ENCODE measurements at places on chromosomes 16 and 17.

- peak; percentile 35 for DNase-seq
Measured at GRCh38 chr17:35749560-35750412, 3.3 kb downstream of the GAS2L2 start.

- peak; percentile 88 for DNase-seq
Measured at GRCh38 chr16:87203060-87203656, 114.0 kb downstream of the C16orf95 start.

DNA sequence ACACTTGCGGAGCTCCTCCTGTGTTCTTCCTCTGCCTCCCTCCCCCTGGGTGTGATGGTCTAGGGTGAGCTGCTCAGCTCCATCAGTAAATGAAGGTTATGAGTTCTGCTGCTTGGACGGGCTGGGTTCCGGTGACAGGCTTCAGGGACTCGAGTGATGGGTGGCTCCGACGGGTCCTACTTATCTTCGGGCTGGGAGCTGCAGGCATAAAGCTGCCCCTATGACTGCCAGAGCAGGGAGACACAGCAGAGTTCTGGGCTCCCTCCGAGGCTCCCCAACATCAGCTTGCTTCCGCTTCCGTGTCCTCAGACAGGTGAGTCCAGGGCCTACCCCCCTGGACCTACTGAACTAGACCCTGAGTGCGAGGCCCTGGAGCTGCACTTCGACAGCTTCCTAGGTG, 11.3 kb upstream of the MLKL start:
- no peak for DNase-seq

DNA sequence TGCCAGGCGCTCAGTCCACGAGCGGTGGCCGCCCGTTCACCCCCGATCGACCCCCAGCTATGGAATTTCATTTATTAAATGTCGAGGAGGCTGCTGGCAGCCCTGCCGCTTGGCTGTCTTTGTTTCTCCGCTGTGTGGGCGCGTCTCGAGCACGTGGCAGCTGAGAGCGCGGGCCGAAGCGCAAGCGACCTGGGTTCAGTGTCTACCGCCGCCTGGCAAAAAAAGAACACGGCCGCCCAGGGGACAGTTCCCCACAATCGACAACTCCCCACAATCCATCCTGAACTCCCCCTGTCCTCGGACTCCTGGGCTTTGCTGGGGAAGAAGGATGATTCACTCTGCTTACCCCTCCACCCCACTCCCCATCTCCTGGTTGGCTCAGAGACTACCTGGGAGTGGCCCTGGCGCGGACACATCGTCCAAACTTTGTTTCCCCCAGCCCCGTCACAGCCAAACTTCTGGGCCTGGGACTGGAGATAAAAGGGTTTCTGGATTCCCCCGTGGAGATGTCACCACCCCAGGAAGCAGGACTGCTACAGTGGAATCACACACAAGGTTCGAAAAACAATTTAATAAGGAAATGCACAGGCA, 1.7 kb upstream of the ANKRD13B start:
- DNase-seq: peak; percentile 58

DNA sequence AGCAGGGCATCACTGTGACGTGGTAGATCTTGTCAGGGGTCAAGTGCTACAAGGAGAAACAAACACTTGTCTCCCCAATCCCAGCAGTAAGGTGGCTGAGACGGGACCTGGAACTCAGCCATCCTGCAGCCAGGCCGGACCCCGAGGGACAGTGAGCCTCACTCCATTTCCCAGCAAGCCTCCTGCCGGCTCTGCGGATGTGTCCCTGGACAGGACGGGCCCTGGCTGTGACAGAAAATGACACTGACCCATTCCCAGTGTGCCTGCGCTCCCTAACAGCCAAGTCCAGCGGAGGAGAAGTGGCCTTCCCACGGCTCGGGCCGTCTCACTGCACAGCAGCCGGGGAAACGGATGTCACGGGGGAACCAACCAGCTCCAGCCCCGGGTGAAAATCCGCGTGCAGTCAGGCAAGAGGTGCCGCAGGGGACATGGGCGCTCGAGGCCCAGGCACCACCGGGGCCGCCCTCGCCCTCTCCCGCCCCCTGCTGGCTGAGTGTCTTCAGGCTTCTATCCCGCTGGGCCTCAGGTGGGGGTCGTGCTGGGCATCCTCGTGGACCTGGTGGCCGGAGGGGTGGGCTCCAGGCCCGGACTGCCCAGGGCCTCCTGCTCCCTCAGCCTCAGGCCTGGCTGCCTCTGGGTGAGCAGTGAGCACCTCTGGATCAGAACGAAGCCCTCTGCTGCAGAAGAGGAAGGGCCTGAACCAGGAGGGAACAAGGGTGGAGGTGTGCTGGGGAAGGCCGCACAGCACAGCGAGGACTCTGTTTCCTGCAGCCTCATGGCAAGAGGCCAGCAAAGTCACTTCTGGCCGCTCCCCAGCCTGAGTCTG, 6.7 kb downstream of the HAGHL start:
- DNase-seq: no peak

GRCh38 chr17:65362826-65363225, 198.6 kb downstream of the AXIN2 start:
- DNase-seq: peak; percentile 1

DNA sequence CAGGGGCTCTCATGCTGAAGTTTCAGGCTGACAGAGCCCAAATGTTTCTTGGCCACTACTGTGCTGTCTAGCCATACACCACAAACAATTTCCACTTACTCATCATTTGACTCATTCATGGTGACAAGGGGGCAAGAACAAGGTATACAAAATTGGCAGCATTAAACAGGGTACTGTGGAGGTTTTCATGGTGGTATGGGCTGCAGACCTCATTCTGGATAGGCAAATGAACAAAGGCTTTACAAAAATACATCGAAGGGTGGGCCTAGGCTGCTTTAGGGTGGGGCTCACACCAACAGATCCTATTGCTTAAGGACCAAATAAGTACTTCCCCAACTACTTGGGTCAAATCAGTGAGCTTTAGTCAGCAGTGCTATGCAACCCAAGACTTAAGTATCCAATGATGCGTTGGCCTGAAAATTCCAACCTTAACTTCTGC, 53.0 kb downstream of the N4BP1 start:
- peak; percentile 71 for DNase-seq

DNA sequence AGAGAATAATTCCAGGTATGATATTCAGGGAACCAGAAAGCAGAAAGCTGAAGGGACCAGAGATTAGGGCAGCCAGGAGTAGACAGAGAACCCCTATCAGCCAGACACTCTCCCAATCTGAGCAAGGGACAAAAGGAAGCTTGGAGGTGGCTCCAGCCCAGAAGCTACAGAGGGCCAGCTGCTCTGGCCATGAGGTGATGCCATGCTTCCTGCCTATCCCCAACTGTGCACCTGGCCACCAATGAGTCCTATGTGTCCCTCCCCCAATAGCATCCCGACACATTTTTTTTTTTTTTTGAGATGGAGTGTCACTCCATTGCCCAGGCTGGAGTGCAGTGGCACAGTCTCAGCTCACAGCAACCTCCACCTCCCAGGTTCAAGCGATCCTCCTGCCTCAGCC, 30.0 kb downstream of the NSMCE1 start:
- no peak for DNase-seq

- no peak for DNase-seq
Measured at GRCh38 chr17:48597778-48598631, 4.4 kb upstream of the HOXB5 start.

- DNase-seq: no peak
Measured at GRCh38 chr17:19750835-19751234, 2.7 kb upstream of the ALDH3A1 start.

DNA sequence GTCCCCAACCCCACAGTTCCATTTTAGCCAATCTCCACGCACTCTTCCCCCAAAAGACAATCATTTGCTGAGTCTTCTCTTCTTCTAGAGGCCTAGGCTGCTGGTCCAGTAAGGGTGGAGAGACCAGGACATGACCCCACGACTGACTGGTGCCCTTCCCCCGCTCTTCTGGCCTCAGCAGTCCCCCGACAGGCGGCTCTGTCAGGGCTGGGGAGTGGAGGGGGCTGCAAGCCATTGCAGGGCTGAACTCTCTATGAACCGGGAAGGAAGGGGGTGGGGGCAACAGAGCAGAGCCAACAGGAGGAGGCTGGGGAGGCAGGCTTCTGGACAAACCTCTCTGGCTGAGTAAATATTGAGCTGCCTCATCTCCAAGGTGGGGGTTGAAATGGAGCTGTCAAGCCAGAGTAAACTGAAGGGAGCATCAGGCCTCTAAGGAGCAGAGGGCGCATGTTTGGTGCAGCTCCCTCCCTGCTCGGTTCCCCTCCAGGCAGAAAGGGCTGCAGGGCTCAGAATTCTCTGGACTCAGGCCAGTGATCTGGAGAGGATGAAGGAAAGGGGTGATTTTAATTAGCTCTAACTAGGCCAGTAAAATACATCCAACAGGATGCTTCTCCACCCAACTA, 8.7 kb downstream of the HOXB1 start:
- peak; percentile 32 for DNase-seq

GRCh38 chr16:48247311-48247710, at the start of gene ABCC11:
TSS of gene ABCC11 (minus strand) at chr16:48247539. CDS start at chr16:48231921, 15,618 bp downstream.
- no peak for DNase-seq

GRCh38 chr16:27430512-27430911, 28.5 kb downstream of the IL21R start:
- DNase-seq: no peak

DNA sequence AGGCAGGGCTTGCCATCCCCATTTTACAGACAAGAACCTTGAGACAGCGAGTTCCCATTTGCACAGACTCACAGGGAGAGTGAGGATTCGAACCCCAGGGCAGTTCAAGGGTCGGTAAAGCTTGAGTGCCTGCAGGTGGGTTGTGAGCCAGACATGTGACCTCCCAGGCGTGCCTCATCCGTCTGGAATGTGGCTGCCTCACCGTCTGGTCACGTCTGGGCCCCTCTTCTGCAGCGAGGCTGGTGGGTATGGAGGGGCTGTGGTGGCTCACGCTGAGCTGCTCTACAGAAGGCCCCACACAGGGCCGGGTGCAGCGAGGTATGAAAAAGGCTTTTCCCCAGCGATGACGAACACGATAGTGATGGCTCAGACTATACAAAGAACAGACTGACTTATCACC, 35.8 kb upstream of the LHX1 start:
- DNase-seq: peak; percentile 15

DNA sequence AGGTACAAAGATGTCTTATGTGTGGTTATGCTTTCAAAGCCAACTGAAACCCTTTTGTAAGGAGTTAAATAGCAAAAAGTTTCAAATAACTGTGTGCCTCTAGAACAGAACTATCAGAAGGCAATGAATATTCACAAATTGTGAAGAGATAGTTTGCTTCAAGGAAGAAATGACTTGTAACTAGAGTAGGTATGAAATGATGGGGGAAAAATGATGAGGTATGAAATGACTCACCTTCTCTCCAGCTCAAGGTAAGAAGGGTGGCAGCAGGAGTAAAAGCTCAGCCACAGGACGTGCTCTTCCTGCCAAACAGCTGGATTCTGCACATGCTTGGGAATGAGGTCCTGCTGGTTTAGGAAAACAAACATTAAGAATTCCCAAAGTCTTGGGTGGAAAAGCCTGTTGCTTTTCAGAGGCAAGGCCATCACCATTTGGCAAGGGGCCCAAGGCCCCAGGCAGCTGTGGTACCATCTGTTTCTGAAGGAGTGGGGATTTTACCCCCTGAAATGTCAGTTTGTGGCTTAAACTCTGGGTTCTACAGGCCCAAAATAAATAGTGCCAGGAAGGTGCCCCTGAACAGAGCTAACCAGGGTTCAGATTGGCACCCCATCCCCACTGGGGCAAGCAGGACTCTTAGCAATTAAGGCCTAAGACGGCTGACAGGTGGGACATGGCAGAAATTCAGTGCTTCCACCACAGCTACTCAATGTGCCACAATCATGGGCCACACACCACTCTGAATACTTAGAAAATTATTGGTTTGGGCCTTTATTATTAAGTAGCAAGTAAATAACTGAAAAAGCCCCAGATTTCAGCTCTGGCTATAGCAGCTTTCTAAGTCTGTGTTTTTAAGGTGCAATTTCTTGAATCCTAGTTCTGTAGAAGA, 13.3 kb downstream of the HERPUD1 start:
- DNase-seq: peak; percentile 53

GRCh38 chr17:8121681-8122421, 2.1 kb downstream of the HES7 start:
- DNase-seq: peak; percentile 70

DNA sequence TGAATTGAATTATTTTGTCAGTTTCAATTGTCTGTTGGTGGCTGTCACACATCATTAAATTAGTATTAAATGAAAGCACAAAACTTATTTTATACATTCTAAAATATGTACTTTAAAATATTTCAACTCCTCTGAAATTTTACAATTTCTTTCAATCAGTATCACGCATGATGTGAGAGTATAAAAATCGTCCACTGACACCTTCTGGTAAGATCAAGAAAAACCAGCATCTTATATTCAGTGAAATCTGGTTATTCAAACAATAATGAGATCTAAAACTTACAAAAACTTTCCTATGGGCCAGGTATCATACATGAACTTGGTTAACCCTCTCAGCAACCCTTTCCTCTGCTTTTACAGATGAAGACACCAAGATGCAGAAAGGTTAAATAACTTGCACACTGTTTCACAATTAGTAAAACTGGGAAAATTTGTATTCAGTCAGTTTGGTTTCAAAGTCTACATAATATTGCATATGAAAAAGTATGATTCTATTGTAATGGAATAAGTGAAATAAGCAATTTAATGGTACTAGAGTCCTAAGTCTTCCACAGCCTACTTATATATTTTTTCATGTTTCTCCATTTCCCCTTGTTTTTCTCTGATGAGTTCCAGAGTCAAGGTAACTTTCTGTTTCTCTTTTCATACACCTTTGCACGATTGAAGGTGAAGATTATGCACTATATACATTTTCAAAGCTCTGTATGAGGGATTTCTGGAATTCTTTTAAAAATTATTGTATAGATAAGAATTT, 58.7 kb downstream of the EFCAB5 start:
- no peak for DNase-seq

DNA sequence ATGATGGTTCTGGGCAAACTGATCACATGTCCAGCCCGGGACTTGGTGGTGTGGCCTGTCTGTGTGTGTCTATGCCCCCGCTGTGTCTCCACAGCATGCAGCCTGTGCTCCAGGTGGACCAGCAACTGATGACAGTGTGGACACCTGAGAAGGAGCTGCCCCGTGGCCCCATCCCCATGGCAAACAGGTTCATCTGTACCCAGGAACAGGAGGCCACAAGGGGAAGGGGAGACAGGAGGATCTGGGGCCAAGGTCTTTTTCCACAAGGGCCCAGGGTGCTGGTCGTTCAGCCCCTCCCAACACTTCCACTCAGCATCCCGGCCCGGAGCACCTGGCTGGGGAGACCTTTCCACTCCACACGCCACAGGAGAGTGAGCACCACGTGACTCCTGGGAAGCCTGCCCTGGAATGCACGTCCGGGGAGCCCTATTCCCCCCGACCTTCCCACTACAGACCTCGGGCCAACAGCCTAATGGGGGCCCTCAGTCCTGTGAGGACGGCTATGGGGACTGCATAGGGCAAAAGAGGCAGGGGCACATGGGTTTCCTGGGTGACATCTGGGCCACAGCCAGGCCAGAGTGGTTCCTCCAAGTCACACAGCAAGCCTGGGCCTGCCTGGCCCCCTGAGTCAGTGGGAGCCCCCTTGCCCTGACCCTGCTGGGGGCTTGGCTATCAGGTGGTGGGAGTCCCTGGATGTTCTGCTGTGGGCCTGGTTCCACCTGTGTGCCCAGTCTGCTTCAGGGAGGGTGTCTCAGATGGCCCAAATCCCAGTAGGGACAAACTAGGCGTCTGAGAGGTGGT, 20.8 kb upstream of the NXPH3 start:
- no peak for DNase-seq

- DNase-seq: peak; percentile 48
Measured at GRCh38 chr16:72247821-72248253, 75.9 kb upstream of the PMFBP1 start.

All from EH (cell line).